ENCODE measurements at places on chromosomes 3 and 15. TPM values are rescaled to one million over a fixed set of nuclear protein-coding genes. Genes with fewer than 3 reads are reported as not detected.

Gene FAM107A
- total RNA-seq = not detected

Gene PEAK1
- total RNA-seq = 27.0 TPM

Gene IGDCC3
- total RNA-seq = not detected

Gene TGM4
- total RNA-seq = not detected

Gene UMPS
- 32.2 TPM for total RNA-seq

Gene FSTL1
- 0.39 TPM for total RNA-seq
